ENCODE measurements at places on chromosomes 4 and X.

- DNase-seq: no peak
Measured at GRCh38 chr4:153283260-153283659, 61.2 kb upstream of the MND1 start.

GRCh38 chr4:16439768-16440167 lies 213.5 kb upstream of the TAPT1 start:
- no peak for DNase-seq

- DNase-seq: no peak
Measured at GRCh38 chrX:98362630-98363029, 1478.9 kb downstream of the RPA4 start.

DNA sequence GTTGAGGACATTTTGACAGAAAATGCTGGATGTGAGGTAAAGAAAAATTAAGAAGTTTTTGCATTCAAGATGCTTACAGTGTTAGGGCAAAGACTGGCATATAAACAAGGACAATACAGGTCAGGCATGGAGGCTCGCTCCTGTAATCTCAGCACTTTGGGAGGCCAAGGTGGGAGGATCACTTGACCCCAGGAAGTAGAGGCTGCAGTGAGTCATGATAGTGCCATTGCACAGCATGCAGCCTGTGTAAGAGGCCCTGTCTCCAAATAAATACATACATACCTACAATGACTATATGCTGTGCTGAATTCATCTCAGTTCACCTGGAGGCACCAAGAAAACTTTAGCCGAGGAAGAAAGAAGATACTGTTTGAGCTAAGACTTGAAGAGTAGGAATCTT lies 2.3 kb downstream of the MAGT1 start:
- no peak for DNase-seq

DNA sequence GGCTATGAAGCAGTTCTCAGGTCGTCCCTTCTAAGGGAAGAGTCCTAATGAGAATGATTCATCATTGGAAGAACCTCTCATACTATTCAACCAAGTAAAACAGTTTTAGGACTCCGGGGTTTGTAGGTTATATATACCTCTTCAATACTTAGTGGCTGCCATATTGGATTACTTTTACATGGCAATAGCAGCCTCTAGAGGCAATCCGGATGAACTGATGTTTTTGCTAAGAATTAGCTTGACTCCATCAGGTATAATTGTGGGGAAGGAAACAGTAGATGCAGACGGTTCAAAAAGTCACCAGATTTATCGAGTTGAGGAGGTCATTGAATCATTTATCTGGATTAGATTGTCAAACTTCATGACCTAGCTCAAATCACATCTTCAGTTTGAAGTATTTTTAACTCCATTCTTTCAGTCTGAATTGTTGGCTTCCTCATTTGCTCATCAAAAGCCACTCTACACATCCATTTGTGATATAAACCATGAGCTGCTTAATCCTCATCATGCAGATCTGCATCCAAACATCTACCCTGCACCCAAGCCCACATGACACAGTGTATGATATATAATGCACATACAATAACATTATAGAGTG lies 28.4 kb downstream of the GUCY1B1 start:
- no peak for DNase-seq

- DNase-seq: no peak
Measured at GRCh38 chrX:109931677-109932076, 71.2 kb upstream of the TMEM164 start.

DNA sequence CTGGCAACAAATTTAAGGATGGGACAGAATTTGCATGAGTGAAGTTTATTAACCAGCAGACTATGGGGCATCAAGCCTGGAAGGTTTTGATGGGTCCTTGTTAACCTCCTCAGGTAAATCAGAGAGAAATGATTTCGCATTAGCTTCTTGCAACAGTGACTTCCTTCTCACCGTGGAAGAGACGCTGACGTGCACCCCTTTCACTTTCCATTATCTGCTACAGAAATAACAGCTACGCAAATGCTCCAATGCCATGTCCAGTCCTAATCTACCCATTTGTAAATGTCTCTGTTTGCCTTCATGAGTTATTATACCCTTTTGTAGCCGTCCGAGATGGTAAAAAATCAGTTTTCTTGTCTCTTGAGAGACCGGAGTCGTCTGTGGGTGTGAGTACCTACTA lies 100.3 kb downstream of the SLC34A2 start:
- DNase-seq: no peak

GRCh38 chr4:38442073-38442788 lies 221.8 kb upstream of the KLF3 start:
- no peak for DNase-seq

GRCh38 chrX:46841346-46841745 lies 4.5 kb downstream of the RP2 start:
- no peak for DNase-seq

DNA sequence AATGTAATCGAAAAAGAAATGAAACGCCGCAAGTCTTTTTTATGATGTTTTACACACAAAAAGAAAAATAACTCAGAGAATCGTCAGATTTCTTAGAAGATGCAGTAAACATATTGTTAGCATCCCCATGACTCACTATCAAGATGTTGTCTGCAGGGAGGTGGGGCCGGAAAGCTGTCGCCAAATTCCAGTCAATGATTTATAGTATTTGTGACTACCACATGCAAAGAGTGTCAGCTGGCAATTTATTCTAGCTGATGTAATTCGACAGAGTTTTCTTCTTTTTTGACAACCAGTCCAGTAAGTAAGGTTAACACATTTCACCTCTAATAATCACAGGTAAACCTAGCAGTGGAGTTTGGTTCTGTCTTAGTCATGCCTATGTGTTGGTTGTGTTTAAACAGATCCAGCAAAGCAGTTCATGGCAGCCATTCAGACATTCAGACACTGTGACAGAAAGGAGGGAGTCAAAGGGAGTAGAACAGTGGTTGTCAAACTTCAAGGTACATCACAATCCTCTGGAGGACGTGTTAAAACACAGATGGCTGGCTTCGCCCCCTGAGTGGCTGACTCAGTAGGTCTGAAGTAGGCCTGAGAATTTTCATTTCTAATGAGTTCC lies 19.8 kb upstream of the PPP1R2C start:
- DNase-seq: no peak

DNA sequence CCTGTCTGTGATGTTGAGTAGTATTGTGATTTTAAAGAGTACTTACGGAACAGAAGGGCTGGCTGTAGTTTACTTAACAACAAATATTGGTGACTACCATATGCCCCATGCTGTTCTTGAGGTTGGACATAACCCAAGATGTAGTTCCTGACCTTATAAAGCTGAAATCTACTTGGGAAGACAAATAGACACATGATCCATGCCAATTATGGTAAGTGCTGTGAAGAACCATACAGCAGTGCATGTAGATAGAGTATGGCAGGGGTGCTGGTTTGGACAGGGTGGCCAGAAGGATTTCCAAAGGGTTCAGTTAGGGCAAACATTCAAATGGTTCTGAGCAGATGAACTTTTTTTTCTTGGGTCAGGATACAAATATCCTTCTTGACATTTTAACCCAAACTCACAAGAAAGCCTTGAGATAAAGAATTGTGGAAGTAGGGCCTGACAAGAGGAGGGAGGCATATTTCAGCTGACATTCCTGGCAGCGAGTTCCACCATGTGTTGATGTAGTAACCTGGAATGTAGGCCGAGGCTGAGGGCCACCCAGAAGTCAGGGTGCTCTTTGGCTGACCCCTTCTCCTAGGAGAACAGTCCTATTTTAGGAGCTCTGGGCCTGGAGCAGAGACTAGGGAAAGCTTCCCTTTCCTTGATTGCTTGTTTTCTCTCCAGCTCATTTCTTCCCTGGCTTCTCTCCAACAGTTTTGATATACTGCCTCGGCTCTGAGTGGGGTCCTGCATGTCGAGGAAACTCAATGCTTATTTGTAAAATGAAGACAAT lies 74.2 kb downstream of the FREM3 start:
- no peak for DNase-seq

DNA sequence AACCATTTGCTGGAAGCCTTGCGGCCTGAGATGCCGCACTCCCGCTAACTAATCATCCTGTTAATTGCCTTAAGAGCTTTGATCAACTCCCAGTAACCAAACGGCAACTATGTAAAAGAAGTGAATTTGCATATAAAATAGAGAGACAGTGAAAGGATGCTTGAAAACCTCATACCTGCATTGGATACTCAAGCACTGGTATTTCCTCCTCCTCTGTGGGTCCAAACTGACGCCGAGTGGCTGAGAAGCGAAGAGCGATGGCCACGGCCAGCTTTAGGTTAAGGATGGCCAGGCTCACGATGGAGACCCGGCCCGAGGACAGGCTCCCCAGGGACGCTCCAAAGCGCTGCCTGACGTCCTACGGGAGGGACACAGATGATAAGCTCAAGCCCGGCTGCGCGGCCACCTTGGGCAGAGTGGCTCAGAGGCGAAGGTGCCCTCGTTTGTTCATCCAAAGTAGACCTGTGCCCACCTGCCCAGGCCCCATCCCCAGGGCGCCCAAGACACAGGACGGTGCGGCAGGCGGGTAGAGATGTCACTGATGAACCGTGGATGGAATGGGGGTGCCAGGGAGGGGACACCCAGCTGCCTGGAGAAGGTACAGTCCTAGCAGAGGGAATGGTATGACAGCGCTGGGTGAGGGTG lies 43.6 kb downstream of the ACOX3 start:
- no peak for DNase-seq

- no peak for DNase-seq
Measured at GRCh38 chr4:126658411-126658810, 974.3 kb upstream of the INTU start.

DNA sequence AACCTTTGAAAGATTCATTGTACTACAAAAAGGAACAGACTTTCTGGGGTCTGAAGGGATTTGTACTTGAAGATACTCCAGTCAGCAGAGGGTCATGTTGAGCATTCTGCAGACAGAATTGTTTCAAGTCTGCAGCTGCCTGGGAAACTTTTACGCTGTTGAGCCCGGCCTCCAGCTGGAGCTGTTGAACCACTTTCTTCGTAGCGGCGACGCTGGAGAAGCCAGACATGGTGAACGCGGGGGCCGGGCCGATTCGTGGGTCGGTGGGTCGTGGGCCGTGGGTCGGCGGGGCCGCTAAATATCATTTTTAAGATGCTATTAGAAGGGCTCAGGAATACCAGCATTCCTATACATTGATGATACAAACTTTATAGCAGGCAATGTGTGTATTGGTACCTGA lies 12.0 kb upstream of the RTL9 start:
- no peak for DNase-seq

GRCh38 chr4:169032194-169032593 lies 22.1 kb upstream of the CBR4 start:
- no peak for DNase-seq

- DNase-seq: no peak
Measured at GRCh38 chr4:66923081-66923865, 622.0 kb downstream of the CENPC start.

- no peak for DNase-seq
Measured at GRCh38 chrX:117508021-117508420, 608.6 kb downstream of the KLHL13 start.

DNA sequence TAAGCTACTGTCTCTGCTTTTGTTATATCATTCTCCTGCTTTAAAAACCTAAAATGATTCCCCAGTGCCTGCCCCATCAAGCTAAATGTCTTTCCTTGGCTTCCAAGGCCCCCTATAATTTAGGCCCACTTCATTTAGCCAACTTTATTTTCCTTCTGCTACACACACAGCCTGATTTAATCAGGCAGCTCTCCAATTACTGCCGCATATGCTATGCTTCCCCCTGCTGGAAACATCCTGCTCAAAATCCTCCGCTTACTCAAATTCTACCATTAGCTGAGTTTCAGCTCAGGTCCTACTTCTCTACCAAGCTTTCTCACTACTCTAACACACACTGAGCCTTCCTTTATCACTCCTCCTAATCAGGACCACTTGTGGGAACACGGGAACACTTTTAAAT lies 17.0 kb downstream of the LAMP2 start:
- peak; percentile 0 for DNase-seq

GRCh38 chr4:85607624-85608023 lies 132.7 kb downstream of the ARHGAP24 start:
- peak; percentile 27 for DNase-seq

GRCh38 chrX:318739-319578 lies at the start of gene GTPBP6:
GTPBP6 (minus strand) TSS chrX:318796; CDS start chrX:318787, 9 bp downstream.
- no peak for DNase-seq

Data from NCI-H2107 (cell line).